ENCODE measurements at places on chromosomes 1 and 21.

DNA sequence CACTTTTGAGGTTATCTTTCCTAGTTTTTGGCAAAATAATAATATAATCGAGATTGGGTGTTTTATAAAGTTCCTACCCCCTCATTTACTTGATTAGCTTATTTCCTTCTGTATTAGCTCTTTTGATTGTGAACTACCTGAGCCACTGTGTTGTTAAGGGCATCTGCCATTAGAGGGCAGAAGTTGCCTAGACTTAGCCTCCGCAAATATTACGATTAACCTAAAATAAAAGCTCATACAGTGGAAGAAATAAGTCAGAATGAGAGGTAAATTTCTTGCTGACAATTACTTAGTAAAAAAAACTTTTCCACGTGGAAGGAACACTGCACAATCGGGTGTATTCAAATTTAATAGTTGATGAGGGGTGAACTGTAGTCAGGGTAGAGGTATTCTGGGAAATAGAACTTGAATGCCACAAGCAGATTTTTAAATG, 2.3 kb downstream of the H3-3A start:
- DNase-seq = peak; percentile 60

DNA sequence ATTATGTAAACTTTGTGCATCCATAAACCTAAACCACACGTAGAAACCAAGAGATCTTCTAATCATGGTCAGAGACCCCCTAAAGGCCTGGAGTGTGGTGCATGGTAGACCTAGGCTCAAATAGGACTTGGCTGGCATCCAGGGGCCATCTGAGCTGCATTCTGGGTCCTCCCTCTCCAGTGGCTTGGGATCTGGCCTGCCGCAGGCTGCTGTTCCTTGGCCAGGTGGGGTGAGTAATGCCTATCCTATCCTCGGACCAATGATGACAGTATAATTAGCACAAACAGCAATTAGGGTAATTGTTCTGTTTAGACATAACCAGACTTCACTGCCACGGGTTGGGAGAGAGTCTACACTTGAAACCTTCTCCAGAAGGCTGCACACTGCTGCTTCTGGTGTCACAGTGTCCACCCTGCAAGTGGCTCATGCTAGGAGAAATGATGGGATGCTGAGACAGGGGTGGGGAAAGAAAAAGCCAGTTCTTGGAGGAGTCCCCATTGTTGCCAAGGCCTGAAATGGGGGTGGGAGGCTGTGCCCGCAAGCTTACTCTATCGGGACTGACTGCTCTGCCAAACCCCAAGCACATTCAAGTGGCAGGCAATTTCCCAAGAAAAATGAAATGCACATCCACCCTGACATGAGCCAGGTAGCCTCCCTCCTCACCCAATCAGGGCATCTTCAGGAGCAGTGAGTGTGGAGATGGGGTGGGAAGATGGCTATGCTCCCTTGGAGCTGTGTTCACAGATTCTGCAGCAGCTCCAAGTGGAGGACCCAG, 12.5 kb upstream of the PKP1 start:
- no peak for DNase-seq

- DNase-seq = no peak
Observed at GRCh38 chr21:16794950-16795349, 717.9 kb upstream of the CXADR start.

- DNase-seq = no peak
Observed at GRCh38 chr1:97913506-97914139, 7.2 kb downstream of the DPYD start.

- no peak for DNase-seq
Observed at GRCh38 chr1:200028586-200029034, 1.1 kb downstream of the NR5A2 start.

DNA sequence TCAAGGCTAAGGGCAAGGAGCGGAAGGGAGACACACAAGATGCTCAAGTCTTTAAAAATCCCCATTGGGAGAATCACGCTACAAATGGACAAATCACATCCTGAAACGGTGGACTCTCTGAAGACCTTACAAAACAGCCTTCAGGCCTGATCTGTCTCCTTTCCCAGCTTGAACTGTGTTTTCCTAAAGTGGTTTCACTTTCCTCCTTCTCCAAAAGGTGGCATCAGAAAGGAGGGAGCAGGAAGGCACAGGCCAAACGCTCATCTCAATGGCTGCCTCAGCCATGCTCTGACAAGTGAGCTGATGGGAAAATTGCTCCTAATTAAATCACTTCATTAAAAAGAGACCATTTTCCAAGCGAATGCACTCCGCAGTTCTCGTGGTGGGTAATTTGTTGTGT, 47.7 kb downstream of the UTP25 start:
- no peak for DNase-seq

DNA sequence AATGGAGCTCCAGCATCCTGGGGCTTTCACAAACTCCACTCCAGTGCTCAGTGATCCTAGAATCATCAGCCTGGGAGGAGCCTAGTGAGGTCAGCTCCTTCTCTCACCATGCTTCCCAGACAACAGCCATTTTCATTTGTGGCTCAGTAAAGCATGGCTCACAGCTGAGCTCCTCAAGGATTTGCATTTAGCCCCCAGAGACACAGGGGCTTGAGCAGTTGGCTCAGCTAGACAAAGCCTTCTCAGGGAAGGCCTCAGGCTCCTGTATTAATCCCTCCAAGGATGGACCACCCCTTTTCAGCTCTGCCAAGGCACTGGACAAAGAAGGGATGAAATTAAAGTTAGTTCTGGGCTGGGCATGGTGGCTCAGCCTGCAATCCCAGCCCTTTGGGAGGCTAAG, 39.5 kb downstream of the ERI3 start:
- DNase-seq = no peak

- DNase-seq = peak; percentile 76
Observed at GRCh38 chr1:33055210-33056008, 18.7 kb upstream of the AK2 start.

DNA sequence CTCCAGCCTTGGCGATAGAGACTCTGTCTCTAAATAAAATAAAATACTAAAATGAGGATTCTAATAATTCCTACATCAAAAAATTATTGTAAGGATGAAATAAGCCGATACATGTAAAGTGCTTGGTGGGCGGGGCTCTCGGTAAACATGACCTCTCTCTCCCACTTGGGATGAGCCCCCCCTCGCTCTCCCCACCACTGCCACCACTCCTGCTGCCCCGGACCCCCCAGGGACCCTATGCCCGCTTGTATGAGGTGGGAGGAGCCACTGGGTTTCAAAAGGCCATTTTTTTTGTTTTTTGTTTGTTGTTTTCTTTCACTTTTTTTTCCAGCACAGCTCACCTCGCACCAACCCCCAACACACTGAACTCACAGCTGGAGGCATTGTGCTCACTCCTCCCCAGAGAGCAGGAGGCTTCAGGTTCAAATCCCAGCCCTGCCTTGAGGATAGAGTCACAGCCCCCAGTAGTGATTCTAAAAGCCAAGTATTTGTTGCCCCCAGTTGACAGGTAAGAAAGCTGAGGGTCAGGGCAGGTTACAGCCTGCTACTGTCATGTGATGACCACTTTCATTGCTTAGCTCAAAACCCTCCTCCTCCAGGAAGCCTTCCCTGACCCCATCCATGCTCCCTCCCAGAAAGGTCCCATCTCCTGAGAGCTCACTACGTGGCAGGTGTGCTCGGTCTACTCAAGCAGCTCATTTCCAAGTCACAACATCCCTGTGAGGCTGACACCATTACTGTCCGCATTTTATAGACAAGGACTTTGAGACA, 4.2 kb downstream of the SDC3 start:
- DNase-seq = no peak

DNA sequence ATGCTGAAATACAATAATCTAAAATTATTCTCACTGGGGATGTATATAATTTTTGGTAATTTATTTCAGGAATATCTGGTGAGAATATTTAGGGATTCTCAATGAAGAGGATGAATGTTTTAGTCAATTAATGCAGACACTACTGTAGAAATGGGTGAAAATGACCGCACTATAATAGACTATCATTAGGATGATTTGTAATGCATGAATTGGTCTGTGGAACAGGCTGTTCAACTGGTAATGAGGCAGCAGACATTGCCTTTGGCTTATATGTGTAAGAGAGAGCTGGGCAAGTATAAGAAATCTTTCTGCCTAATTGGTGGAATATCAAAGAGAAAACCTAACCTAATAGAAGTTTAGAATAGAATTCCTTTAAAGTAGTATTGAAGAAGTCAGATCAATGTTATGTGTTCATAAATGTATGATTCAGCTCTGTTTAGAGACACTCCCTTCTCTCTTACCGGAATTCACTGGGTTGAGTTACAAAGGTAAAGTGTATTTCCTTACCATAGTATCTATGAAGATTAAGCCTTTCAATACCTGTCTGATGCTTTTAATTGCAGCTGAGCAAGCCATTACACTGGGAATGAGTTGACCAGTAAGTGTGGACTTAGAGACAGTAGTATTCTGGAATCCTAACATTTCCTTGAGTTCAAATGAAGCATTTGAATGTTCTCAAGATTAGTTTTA, 274.5 kb downstream of the S1PR1 start:
- no peak for DNase-seq

GRCh38 chr1:33944846-33945245, 81.0 kb downstream of the HMGB4 start:
- no peak for DNase-seq

GRCh38 chr1:169108863-169109560, 2.5 kb downstream of the ATP1B1 start:
- DNase-seq = no peak

GRCh38 chr1:162663086-162663485, 30.8 kb downstream of the DDR2 start:
- DNase-seq = no peak

GRCh38 chr1:51442198-51442597, 76.9 kb downstream of the EPS15 start:
- DNase-seq = no peak

GRCh38 chr1:211680752-211681327, 5.4 kb upstream of the NEK2 start:
- peak; percentile 84 for DNase-seq

DNA sequence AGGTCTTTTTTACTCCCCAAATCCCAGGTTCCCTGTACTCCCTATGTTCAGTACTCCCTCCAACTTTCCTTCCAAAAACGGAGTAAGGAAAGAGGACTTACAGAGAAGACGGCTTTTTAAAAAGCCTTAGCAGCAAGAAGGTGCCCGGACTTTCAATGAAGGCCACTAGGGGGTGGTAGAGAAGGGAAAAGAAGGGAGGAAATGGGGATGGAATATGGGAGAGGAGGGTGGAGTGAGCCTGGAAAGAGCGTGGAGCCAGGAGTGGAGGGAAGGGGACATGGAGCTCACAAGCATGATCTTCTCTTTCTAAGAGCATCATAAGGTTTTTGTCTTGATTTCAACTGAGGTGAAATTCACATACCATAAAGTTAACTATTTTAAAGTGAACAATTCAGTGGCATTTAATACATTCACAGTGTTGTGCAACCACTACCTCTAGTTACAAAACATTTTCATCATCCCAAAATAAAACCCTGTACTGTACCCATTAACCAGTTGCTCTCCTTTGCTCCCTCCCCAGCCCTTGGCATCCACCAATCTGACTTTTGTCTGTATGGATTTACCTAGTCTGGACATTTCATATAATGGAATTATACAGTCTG, 129.9 kb downstream of the ZNF281 start:
- peak; percentile 11 for DNase-seq

- no peak for DNase-seq
Observed at GRCh38 chr1:10516925-10517676, 42.4 kb downstream of the PEX14 start.

DNA sequence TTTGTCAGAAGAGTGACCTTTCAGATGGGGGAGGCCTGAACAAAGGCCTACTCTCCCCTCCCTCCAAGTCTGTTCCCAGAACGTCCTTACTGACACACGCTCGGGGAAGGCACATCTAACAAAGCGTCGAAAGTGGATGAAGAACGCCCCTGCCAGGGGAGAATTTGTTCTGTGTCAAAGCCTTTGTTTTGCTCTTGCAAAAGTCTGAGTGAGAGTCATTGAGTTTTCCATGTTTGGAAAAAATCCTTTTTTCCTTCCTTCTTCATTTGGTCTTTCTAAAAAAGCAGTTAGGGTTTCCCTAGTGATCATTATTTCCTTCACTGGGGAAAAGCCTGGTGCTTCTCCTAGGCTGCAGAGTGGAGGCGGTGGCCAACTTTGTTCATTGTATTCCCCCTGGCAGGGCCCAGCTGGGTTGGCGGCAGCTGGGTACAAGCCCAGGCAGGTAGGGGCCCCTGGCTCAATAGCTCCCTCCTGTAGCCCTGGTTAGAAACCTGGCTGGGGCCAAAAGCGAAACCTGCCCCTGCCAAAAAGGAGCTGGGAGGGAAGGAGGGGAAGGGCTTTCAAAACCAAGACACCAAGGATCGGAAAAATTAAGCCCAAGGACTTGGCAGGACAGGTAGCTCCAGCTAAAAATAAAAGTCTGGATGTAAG, 81.1 kb downstream of the ITPKB start:
- DNase-seq = peak; percentile 56

GRCh38 chr1:206021008-206021625, 2.6 kb downstream of the CTSE start:
- no peak for DNase-seq

DNA sequence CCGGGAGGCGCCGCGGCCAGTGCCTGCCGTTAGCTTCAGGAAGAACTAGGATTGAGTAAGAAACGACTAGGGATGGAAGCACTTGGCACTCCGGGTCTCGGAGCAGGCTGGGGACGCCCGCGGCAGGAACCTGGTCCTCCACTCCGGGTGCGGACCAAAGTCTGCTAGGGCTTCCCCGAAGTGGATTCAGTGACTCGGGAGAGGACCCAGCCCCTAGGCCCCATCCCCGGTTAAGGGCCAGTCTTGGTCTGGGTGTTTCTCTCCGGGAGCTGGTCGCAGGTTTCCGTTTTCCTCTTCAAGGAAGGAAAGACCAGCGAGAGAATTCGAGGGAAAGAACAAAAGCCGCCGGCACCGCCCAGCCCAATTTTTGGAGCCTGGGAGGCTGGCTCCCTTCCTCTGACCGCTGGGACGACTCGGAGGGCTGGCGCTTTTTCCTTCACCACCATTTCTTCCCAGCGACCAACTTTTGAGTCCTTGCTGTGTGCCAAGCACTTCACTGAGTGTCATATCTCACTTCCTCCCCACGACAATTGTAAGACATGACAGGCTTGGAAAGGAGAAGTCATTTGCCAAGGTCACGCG, 16.8 kb upstream of the STMN1 start:
- DNase-seq = peak; percentile 42

- DNase-seq = no peak
Observed at GRCh38 chr21:38800924-38801744, 4.6 kb upstream of the ETS2 start.

- DNase-seq = no peak
Observed at GRCh38 chr21:35138665-35139381, 89.7 kb upstream of the RUNX1 start.

DNA sequence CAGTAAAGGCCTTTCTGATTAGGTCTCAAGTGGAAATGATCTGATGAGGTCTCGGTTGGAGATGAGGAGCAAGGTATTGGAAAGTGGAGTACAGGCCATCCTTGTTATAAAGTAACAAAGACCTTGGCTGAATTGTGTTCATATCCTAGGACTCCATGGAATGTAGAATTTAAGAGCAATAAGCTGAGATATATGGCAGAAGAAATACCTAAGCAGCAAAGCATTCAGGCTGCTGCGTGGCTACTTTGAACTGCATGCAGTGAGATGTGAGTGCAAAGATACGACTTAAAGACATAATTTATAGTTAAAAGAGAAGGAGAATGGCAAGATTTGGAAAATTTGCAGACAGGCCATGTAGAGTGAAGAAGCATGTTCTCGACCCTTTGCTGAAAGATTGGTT, 11.2 kb upstream of the XPR1 start:
- no peak for DNase-seq

GRCh38 chr1:17591814-17592430, 52.4 kb downstream of the ARHGEF10L start:
- DNase-seq = no peak

- peak; percentile 41 for DNase-seq
Observed at GRCh38 chr1:46131712-46132528, 509 bp downstream of the PIK3R3 start.

GRCh38 chr1:86416343-86416742, 7.6 kb upstream of the CLCA2 start:
- DNase-seq = no peak

Data from muscle of arm (tissue), 14 donors.